RCC 7860 (cell line): ENCODE measurements at places on chromosomes 16 and 17.

DNA sequence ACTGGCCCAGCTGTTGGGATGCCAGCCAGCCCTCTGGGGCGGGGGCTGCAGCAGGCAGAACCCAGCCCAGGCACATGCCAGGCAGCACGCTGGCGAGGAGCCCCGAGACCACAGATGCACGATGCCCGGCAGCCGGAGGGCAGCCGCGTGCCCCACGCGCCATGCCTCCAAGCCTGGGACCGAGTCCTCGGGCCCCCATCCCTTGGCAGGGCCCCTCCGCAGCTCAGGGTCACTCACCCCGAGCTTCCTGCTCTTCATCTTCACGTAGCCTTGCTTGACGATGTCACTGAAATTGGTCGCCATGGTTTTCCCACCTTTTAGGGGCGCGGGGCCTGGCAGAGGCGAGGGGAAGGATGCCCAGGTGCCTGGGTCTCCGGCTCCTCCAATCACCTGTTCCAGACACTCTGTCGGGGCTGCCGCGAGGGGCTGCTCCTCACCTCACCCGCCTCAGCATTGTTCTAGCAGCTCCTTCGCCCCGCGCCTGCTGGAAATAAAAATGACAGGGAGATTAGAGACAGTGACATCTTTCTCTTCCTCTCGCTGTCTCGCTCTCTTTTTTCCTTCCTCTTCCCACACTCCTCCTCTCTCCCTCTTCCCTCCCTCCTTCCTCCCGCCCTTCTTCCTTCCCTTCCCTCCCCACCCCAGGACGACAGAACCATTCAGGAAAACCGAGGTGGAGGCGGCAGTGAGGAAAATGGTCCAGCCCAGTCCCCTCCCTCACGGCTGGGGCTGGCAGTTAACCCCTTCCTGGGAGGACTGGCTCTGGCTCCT lies 6.9 kb downstream of the DOK4 start:
- DNase-seq = peak; percentile 71

DNA sequence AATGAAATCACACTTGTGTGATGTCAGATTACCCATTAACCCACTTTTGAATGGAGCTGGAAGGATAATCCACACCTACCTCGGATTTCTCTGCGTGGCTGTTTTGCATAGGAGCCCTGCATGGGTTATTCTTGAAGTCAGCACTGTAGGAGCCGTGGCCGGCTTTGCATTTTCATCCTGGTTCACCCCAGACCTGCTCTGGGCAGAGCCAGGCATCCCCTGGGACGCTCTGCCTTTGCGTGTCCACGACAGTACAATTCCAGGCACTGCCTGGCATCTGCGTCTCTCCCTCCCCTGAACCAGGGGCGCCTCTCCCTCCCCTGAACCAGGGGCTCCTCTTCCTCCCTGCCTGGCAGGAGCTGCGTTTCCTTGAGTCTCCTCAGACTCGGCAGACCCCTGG lies 29.7 kb upstream of the ZNF750 start:
- no peak for DNase-seq

GRCh38 chr16:49852279-49852678 lies 3.6 kb downstream of the ZNF423 start:
- no peak for DNase-seq

- peak; percentile 87 for DNase-seq
These were observed 59.2 kb downstream of the B9D1 start for GRCh38 chr17:19303367-19303776.

DNA sequence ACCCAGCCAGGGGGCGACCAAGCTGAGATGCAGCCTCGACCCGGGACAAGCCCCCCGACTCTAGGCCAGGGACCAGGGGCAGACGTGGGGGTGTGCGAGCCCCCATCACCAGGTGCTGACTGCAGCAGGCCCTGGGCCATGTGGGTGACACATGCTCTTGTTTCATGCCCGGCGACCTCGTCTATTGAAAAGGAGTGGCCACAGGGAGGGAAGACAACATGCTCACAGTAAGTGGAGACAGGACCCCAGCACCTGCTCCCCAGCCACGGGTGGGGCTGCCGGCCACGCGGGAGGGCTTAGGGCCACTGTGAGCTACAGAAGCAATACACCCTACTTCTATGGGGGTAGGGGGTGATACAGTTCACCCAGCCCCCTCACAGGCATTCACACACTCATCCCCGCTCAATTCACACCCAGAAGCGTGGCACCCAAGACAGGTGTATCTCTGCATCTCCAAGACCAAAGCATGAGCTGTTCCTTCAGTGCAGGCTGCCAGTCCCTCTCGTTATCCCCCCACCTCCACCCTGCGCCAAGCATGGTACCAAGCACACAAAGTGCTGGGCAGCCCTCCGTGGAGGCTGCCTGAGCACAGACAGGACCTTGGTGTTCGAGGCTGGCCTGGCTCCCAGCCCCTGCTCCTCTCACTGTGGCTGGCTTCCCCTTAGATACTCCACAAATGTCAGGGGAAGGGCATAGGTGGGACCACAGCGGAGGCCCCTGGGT lies 13.6 kb downstream of the VASN start:
- no peak for DNase-seq

DNA sequence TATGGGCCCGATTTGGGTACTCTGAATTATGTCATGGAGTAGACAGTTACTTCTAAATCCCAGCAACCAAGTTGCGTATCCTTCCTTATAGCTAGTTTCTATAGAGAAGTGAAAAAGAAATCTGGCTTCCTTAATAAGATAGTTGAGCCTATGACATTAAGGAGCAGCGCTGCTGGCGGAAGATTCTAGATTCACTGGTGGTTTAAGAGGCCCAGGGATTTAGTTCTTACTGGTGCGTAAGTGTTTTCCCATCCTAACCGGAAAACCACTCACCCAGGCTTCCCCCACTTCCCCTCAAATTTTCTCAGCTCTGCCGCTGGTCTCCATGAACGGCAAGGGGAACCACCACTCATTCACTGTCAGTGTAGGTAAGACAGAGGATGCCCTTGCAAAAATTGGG lies 230.4 kb downstream of the CPPED1 start:
- DNase-seq = no peak

GRCh38 chr16:55839115-55839514 lies 6.2 kb upstream of the CES1 start:
- DNase-seq = no peak

- DNase-seq = no peak
These were observed 26.8 kb upstream of the MTMR4 start for GRCh38 chr17:58541249-58541648.

- peak; percentile 21 for DNase-seq
These were observed at the start of gene MED13 for GRCh38 chr17:62064791-62065563. Gene MED13 (minus strand): TSS chr17:62065278. CDS start chr17:62065205, 73 bp downstream.

DNA sequence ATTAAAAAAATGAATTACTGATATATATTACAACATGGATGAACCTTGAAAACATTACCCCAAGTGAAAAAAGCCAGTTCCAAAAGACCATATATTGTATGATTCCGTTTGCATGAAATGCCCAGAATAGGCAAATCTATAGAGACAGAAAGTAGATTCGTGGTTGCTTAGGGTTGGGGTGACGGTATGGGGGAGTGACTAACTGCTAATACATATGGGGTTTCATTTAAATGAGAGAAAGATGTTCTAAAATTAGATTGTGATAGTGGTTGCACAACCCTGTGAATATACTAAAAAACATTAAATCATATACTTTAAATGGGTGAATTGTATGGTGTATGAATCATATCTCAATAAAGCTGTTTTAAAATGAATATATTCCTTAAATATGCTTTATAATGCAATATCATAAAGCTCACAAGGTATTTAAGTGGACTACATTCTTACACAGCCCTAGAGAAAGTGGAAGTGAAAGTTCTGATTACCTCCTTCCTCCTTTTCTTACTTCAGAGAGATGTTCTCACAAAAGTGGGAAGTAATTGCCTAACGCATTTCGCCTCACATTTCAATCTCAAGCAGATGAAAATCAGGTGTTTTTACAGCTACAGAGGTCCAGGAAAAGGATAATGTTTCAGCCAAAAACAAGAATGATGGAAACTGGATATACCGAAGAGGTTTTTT lies 142.7 kb upstream of the GNAO1 start:
- DNase-seq = no peak

- no peak for DNase-seq
These were observed 72.9 kb downstream of the JPH3 start for GRCh38 chr16:87675111-87675719.

- no peak for DNase-seq
These were observed 20.3 kb upstream of the CDH5 start for GRCh38 chr16:66346221-66346620.

DNA sequence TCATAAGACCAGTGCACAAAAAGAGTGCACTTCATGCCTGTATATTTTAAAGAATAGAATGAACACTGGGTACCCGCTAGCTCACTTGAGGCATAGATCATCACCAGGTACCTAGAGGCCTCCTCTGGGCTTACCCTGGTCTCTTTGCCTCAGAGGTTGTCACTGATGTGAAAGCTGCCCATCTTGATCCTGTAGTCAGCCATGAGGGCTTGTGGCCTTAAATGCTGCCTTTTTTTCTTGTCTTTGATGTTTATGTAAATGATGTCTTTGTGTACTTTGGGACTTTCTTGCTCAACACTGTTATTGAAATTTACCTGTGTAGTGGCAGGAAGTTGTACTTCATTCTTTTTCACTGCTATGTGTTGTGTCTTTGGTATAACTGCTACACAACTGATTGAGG lies 26.8 kb upstream of the SLC5A10 start:
- no peak for DNase-seq

GRCh38 chr17:57075785-57076184 lies 9.3 kb upstream of the AKAP1 start:
- no peak for DNase-seq

- DNase-seq = no peak
These were observed 38.4 kb downstream of the HIC1 start for GRCh38 chr17:2093349-2093748.

GRCh38 chr17:16929035-16929680 lies 42.8 kb downstream of the TNFRSF13B start:
- no peak for DNase-seq

GRCh38 chr17:38894276-38894675 lies 24.4 kb downstream of the LASP1 start:
- DNase-seq = no peak

DNA sequence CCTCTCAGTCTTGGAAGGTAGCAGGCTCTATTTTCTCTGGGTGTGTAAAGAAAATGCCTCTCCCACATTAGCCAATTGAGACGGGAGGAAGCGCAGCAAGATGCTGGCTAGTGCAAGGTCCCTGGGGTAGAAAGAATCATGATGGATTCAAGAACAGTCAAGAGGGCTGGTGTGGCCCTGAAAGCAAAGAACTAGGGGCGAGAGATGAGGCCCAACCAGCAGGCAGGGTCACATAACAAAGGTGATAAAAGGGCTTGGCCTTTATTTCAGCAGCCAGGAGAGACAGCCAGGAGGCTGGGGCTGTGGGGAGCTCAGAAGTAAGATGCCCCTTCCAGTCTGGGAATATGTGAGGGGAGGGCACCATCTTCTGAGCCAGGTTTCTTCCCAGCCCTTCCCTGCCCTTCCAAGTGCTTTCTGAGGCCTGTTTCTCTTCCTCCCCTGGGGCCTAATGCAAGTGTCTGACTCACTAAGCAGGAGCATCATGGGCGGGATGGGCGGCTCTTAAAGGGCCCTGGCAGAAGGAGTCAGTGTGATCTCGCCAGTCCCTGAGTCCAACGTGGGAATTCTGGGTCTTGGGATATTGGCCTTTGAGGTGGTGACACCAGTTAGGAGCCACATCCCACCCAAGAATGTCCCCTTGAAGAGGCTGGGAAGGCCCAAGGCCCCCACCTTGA lies 3.9 kb upstream of the NLRC5 start:
- DNase-seq = peak; percentile 61

DNA sequence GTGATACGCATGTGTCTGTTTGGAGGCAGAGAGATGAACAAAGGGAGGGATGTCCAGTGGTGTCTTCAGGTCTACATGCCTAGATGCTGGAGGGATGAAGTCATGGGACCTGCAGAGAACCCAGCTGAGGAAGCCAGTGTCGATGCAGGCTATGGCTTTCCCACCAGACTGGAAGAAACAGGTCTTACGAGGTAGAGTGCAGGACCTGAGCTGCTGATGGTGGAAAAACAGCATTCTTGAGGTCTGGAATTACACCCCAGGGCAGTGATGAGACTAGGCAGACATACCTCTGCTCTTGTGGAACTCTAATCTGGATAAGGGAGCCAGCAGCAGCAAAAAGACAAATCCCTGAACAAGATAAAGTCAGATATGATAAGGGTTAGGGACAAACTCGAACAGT lies 37.4 kb downstream of the ARSG start:
- no peak for DNase-seq

GRCh38 chr17:48025904-48026501 lies 11.6 kb downstream of the COPZ2 start:
- DNase-seq = no peak

DNA sequence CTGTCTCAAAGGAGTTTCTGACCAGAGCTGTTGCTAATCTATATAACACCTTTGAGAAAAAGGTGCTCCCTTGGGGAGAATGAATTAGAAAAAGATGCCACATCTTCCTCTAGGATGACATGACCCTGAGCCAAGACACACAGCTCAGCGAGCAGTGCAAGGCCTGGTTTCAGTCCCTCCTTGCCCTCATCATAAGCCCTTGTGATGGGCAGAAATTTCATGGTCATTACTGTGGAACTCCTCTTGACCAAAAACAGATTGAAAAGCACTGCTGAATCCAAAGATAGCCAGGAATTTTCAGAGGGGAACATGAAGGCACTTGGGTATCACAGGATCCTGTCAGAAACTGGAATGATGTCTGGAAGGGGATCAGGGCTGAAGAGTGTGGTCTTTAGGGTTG lies 74.1 kb upstream of the IRX6 start:
- no peak for DNase-seq

DNA sequence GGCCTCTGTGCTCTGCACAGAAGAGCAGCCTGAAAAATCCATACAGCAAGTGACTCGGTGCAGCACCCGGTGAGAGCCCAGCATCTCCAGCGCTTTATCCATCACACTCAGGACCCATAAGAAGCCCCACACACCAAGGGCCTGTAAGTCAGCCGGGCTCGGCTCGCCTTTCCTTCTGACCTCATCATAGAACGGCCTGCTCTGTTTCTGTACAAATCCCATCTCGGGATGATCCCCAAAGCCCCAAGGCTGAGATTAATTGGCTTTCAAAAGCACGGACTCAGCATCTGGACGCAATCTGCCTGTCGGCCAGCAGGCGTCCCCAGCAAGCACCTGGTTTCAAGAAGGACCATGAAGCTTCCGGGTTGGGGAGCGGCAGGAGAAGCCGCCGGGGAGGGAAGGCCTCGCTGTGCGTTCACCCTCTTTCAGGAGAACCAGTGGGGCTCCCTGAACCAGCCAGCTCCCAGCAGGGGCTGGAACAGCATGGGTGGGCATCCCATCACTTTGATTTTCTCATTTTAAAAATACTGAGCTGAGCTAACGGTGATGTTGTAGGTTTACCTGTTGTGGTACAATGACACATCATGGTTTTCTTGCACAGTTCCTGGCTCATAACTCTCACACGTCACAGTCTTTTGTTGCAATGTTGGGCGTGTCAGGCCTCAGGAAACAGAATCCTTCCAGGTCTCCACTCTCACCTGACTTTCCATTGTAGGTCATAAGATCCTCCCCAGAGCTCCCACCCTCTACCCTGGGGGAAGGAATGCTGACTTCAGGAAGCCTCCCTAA lies 6.7 kb downstream of the CCDC57 start:
- DNase-seq = peak; percentile 78

- no peak for DNase-seq
These were observed 28.6 kb upstream of the PAFAH1B1 start for GRCh38 chr17:2564877-2565276.

GRCh38 chr16:49344401-49344800 lies 29.2 kb upstream of the C16orf78 start:
- DNase-seq = no peak

- DNase-seq = no peak
These were observed 183.5 kb upstream of the CPHXL start for GRCh38 chr16:75909746-75910145.
